Cortex of kidney (tissue), 1 donor: ENCODE measurements at places on chromosomes 12 and 14.

GRCh38 chr14:99664937-99665273 is 19.2 kb upstream of the CYP46A1 start:
- no peak for DNase-seq

DNA sequence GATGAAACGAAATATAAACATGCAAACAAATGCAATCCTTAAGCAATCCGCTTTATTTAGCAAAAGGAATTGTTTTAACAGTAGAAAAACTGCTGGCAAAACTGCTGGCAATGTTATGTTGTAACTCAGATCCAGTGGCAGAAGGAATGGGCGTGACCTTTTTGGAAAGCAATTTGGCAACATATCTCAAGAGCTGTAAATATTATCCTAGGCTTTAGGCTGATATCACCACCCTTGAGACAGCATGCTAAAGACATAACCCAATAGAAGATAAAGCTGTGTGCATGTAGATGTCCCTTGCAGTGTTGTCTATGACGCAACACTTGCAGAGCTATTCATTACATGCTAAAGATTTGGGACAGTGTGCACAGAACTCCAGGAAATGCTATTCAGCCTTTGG is 138.5 kb downstream of the DICER1 start:
- DNase-seq: no peak

- DNase-seq: no peak
These were observed 4.8 kb downstream of the CEP170B start for GRCh38 chr14:104869669-104870367.

DNA sequence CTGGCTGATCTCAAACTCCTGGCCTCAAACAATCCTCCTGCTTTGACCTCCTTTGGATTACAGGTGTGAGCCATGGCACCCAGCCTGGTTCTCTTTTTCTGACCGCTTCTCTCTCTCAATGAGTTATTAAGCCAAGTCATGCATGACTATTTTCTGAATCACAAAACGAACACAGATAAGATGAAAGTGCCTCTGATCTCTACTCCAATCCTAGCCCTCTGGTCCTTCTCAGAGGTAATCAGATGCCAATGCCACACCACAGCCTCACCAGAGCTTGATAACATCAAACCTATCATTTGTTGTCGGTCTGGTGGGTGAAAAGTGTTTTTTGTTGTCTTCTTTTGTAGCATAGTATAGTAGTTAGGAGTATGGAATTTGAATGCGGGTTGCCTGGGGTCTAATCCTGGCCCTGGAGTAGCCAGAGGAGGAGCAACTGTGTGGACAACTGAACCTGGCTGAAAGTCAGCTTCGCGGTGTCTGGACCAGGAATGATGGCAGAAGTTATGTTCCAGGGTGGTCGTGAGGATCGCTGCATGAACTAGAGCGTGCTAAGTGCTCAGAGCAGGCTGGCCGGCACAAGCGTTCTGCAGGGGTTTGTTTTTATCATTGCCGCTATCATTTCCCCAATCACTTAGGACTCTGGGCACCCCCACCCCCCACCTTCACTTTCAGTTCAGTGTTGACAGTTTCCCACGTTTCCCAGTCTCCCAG is 77.9 kb downstream of the SPRING1 start:
- no peak for DNase-seq

- DNase-seq: no peak
These were observed 54.4 kb downstream of the RIMBP2 start for GRCh38 chr12:130661486-130662255.

GRCh38 chr12:57096099-57096572 is 7.2 kb downstream of the NAB2 start:
- no peak for DNase-seq

DNA sequence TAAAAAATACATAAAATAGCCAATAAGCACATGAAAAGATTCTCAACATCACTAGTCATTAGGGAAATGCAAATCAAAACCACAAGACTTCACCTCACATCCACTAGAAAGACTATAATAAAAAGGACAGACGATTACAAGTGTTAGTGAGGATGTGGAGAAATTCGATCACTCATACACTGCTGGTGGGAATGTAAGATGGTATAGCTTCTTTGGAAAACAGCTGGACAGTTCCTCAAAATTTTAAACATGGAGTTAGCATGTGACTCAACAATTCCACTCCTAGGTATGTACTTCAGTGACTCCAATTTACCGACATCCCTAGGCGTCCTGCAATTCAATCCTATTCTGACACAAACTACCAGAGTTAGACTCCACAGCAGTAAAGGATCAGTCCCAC is 13.7 kb downstream of the TRIM9 start:
- no peak for DNase-seq

GRCh38 chr14:99118046-99118721 is 153.8 kb downstream of the BCL11B start:
- DNase-seq: no peak

GRCh38 chr12:75553836-75554555 is 42.6 kb upstream of the KRR1 start:
- no peak for DNase-seq

GRCh38 chr12:81520064-81520945 is 238.8 kb downstream of the PPFIA2 start:
- DNase-seq: no peak

GRCh38 chr14:106058342-106058741 is 532.0 kb downstream of the TMEM121 start:
- DNase-seq: no peak

- no peak for DNase-seq
These were observed 107.2 kb downstream of the RAD51B start for GRCh38 chr14:67926821-67927220.

- DNase-seq: no peak
These were observed 268.0 kb upstream of the TMEM132C start for GRCh38 chr12:127998988-127999387.

- no peak for DNase-seq
These were observed 34.4 kb upstream of the P2RX4 start for GRCh38 chr12:121175383-121176119.

GRCh38 chr14:104080376-104081260 is 4.9 kb upstream of the ASPG start:
- no peak for DNase-seq

- DNase-seq: no peak
These were observed 113.2 kb upstream of the PPFIA2 start for GRCh38 chr12:81872400-81872799.

- DNase-seq: no peak
These were observed 1.3 kb downstream of the TRPV4 start for GRCh38 chr12:109831929-109832328.

DNA sequence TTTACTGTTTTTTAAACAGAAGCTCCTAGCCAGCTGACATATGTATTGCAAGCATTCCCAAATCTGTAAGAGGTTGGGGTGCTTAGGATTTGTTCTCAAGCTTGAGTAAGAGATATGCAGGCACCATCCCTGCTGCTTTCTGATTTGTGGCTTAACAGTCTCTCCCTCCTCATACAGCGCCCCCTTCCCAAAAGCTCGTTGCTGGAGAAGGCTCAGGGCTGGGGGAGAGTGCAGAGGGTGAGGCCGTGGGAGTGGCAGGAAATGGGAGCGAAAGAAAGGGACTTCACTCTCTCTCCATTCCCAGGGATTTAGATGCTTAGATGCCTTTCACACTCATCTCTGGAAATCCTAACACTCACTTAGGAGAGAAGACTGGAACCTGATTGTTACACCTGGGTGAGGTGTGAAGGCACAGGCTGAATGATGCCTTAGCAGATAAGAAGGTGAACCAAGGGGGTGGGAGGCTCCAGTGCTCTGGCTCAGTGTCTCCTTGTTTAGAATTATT is 172.0 kb downstream of the C12orf75 start:
- no peak for DNase-seq

GRCh38 chr12:6532051-6532926 is 2.0 kb upstream of the GAPDH start:
- no peak for DNase-seq

- no peak for DNase-seq
These were observed 84.7 kb downstream of the DACT1 start for GRCh38 chr14:58722441-58722840.

- DNase-seq: no peak
These were observed 44.9 kb upstream of the GAS2L3 start for GRCh38 chr12:100528471-100529127.

- DNase-seq: no peak
These were observed 3.9 kb downstream of the SVOP start for GRCh38 chr12:109016978-109017377.

- no peak for DNase-seq
These were observed 16.0 kb upstream of the LRP6 start for GRCh38 chr12:12282761-12283425.

GRCh38 chr14:66401449-66402095 is 84.6 kb upstream of the CCDC196 start:
- DNase-seq: no peak

GRCh38 chr12:50507930-50508329 is 3.1 kb downstream of the DIP2B start:
- DNase-seq: no peak

- no peak for DNase-seq
These were observed 16.8 kb upstream of the NFYB start for GRCh38 chr12:104154806-104155205.

DNA sequence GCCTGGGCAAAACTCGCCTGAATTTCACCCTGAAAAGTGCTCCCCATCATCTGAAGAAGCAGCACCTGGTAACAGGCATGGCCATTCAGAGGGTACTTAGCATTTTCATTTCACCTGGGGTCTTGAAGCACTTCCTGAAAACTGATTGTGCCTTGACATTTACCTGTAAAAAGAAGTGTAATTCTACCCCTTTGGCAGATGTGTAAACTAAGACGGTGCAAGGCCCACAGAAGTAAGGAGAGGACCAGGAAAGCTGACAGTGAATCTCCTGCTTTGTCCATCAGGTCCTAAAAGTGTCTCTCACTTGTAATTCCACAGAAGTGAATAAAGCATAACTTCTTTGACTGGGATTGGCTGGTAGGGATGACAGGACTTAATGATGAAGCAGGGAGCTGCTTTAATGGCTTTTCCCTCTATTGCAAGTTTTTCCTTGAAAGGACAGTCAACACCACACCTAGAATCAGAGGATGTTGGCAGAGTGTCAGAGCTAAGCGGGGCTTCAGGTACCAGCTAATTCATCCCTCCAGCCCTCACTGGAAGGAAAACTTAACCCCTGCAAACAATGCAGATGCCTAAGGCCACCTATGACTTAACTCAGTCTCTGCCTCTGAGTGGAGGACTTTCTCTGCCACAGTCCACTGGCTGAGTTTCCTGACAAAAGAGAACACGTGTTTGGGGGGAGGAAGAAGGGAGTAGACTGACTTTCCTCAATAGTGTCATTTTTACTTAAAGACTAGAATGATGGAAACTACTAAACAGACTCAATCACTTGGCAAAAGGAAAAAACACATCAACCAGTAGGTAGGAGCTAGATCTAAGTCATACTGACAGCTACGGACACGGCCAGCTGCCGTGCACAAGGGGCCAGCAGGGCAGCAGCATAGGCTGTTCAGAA is 74.7 kb downstream of the NUAK1 start:
- no peak for DNase-seq

DNA sequence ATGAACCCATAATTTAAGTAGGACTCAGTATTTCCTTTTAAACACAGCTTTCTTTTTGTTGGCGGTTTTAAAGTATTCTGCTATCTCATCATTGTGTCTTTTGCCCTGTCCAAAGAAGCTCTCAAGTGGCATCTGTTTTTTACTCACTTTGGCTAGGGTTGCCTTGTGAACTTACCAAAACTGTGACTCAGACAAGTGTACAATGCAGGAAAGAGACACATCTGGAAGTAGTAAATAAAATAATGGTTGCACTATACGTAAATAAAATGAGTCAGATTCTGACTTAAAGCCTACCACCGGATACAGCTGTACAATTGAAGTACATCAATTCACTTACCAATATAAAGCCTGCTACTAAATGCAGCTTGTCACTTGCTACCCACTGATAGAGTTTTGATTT is 619.2 kb upstream of the LRFN5 start:
- DNase-seq: no peak

DNA sequence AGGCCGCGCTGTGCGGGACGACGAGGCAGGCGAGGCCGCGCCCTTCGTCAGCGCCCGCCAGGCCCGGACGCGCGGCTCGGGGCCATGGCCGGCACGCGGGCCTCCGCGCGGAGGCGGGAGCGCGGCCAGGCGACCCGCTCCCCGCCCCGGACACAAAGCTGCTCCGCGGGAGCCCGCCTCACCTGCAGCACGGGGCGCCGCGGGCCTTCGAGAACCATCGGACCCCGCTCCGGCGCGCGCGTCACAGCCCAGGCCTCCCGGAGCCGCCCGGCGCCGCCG is 342 bp downstream of the DICER1 start:
- DNase-seq: no peak

- DNase-seq: no peak
These were observed 31.7 kb downstream of the ANO4 start for GRCh38 chr12:100826323-100826722.

GRCh38 chr14:40855343-40855742 is 751.3 kb upstream of the LRFN5 start:
- no peak for DNase-seq

DNA sequence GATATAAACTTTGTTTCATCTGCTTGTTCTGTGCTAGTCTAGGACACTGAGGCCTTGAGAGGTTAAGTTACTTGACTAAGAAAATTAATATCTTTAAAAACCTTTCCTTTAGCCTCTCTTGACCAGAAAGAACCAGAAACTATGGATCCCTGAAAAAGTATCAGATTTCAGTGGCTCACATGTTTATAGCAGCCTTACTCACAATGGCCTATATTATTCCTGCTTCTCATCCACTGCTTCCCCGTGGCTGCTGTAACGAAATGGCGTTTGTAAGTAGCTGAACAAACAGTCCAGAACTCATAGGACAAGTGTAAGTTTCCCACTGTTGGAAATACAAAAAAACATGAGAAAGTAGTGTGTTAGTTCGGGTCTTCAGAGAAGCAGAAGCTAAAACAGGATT is 3.2 kb upstream of the PYGL start:
- DNase-seq: no peak

GRCh38 chr14:68675233-68675577 is 117.7 kb downstream of the ZFP36L1 start:
- DNase-seq: no peak

GRCh38 chr14:31200702-31200990 is 6.9 kb downstream of the HECTD1 start:
- no peak for DNase-seq

- no peak for DNase-seq
These were observed 1.2 kb downstream of the GNPNAT1 start for GRCh38 chr14:52790011-52790755.

DNA sequence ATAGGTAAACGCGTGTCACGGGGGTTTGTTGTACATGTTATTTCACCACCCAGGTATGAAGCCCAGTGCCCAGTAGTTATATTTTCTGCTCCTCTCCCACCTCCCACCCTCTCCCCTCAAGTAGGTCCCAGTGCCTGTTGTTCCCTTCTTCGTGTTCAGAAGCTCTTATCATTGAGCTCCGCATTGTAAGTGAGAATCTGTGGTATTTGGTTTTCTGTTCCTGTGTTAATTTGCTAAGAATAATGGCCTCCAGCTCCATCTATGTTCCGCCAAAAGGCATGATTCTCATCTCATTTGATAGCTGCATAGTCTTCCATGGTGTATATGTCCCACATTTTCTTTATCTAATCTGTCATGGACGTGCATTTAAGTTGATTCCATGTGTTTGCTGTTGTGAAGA is 6.9 kb upstream of the GPRC5D start:
- no peak for DNase-seq
